ENCODE measurements at places on chromosomes 12 and 14.

GRCh38 chr12:8689681-8690080 lies 8.1 kb upstream of the RIMKLB start:
- DNase-seq = no peak

GRCh38 chr12:116423094-116423493 lies 136.1 kb upstream of the MAP1LC3B2 start:
- DNase-seq = no peak

DNA sequence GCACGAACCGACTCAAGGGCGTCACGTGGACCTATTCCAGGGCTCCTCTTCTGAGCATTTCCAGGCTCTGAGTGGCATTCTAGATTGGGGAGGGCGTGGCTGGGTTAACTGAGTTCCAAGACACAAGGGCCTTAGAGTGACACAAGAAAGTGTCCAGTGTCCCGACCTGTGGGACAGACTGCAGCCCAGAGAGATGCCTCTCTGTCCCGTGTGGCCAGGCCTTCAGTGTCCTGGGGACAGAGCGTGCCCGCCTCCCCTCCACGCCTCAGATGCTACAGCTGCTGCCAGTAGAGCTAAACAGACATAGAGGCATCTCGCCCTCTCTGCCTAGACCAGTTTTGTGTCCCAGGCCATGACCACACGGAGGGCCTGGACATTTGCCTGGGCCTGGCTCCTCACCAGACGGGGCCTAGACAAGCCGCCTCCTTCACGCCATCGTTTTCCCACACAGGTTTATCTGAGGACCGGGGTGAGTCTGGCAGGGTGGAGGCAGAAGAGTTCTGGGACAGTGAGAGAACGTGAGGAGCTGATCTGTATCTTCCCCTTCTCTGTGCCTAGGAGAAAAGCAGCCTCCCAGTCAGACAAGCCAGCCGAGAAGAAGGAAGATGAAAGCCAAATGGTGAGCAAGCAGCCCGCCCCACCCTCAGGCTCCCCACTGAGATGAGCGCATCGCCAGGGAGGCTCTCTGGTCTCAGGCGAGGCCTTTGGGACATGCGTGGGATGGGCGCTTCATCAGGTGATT lies 27.1 kb downstream of the DEGS2 start:
- no peak for DNase-seq

GRCh38 chr14:75067212-75067611 lies 2.2 kb upstream of the ZC2HC1C start:
- no peak for DNase-seq

DNA sequence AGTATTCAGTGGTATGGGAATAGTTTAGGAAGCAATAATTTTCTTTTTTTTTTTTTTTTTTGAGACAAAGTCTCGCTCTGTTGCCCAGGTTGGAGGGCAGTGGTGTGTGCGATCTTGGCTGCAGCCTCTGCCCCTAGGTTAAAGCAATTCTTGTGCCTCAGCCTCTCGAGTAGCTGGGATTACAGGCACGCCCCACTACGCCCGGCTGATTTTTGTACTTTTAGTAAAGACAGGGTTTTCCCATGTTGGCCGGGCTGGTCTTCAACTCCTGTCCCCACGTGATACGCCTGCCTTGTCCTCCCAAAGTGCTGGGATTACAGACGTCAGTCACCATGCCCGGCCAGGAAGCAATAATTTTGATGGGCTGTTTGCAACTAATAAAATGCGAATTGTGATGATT lies 62.1 kb downstream of the ATG14 start:
- DNase-seq = no peak

GRCh38 chr14:90698379-90698869 lies 117.8 kb downstream of the TTC7B start:
- no peak for DNase-seq
